ENCODE measurements at places on chromosomes 11 and 22.
A peak's percentile ranks its signal among the peaks of the same experiment; 100 is the strongest.

DNA sequence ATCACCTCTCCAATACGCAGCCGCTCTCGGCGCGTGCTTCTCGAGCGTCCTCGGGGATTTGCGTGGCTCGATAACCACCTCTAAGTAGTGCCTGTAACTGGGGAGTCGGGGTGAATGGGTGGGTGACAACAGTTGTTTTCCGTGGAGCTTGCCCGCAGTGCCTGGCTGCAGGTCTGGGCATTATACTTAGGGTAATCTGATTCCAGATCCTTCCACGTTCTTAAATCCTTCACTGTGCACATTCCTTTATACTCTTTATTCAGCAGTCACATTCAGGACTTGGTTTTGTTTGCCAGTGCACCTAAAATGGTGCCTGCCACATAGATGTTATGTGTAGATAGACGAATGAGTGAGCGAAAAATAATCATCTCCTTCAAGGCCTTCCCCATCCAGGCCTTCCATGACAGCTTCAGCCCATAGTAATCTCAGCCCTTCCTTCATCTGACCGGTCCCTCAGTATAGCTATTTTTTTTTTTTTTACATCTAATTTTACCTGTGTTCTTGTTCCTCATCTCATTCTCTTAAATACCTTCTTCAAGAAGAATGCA is 602 bp downstream of the NAT10 start:
- no peak for DNase-seq

GRCh38 chr11:35250621-35251020 is 111.7 kb downstream of the CD44 start:
- DNase-seq, result no peak

DNA sequence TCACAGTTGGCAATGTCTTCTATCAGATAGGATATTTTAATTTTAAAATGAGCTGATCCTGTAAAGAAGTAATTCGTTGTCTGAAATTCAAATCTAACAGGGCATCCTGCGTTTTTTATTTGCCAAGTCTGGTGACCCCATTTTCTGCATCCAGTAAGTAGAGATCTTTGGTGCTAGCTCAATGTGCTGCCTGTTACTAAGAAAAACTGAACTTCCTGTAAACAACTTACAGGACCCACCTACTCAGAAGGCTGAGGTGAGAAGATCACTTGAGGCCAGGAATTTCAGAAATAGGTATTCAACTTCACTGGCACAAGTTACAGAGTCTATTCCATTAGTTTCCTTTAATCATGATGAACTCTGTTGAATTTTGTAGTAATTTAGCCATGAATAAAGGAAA is 4.0 kb downstream of the ARL14EP start:
- DNase-seq, result no peak

DNA sequence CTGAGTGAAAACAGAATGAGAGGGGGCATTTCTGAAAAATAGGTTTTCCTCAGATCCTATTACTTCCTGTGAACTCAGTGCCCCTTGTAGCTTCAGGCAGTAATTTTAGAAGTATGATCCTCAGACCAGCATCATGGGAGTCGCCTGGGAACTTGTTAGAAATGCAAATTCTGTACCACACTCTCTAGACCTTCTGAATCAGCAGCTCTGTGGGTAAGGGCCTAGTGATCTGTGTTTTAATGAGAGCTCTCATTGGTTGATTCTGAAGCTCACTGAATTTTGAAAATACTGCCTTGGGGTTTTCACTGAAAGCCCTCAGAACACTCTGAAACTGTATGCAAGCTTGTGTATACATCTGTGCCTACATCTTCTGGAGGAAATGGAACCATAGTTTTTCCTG is 647.2 kb upstream of the ANO5 start:
- no peak for DNase-seq

DNA sequence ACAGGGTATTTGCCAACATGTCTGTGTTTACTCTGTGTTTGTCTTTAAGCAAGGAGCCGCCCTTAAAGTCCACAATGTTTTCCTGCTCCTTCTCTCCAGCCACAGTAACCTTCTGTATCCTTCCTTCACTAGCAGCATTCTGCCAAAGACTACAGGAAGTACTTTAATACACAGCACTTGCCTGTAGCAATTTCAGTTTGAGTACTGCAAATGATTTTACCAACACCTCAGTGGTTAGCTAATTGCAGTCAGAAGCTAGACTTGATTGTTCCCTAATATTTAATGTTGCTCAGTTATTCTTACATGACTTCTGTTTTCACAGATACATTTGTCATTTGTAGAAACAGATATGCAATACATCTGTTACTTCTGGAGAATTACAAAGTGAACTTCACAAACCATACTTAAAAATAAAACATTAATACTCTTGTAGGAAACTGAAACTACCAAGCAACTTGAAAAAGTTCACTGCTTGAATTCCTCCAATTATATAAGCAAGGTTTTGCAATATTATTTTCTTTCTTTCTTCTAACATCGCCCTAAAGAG is 69.1 kb downstream of the FCHSD2 start:
- no peak for DNase-seq

DNA sequence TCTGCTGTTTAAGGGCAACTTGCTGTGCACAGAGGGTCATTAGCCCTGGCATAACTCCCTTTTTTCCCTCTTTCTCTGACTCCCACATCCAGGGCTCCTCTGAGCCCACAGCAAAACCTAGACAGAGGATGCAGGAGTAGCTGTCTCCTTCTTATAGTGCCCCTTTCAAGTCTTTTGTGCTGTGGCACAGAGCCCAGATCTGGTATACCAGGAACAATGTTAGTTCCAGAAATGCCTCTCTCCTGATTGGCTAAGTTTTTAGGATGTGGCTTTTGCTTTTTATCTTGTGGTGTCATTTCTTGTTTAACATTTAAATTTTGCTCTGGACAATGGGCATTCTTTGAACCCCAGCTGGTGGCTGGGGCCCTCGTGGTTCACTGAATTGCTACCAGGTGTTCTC is 25.6 kb upstream of the RRM1 start:
- DNase-seq, result no peak

GRCh38 chr22:26615830-26616435 is 1.9 kb downstream of the CRYBB1 start:
- no peak for DNase-seq

GRCh38 chr11:742156-742546 is 5.1 kb upstream of the TALDO1 start:
- DNase-seq, result no peak

DNA sequence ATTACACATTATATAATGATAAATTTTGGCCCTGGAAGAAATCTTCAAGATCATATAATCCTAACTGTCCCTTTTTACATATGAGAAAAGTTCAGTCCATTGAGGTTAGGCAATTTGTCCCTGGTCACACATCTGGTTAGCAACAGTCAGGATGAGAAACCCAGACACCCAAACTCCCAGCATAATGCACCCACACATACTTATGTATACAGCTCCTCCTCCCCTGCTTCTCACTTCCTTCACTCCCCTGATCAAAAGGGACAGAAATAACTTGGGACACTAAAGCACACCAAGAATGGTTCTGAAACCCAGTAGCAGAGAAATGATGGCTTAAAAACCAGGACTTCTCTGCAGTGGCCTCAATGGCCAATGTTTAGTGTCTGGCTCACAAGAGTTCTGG is 11.1 kb downstream of the NUMA1 start:
- peak; percentile 1 for DNase-seq

- no peak for DNase-seq
These were observed 43.7 kb upstream of the APOA1 start for GRCh38 chr11:116881143-116881542.

GRCh38 chr11:131823772-131824171 is 453.4 kb downstream of the NTM start:
- DNase-seq, result no peak

- no peak for DNase-seq
These were observed 50.3 kb upstream of the TTLL12 start for GRCh38 chr22:43237280-43237679.

DNA sequence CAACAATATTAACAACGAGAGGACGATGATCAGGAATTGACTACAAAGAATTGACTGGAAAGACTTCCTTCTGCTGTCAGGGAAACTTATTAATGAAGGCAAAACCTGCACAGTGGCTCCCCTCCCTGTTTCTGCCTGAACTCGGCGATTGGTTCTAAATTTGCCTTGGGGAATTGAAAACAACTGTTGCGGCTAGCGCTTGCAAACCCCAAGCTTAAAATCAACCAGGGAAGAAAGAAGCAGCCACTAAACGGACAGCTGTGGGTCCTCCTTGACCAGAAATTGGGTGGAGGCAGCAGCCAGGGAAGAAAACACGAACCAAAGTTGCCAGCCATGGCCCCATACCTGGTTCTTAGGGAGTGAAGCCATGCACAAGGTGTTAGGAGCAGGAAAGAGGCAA is 383.5 kb upstream of the CADM1 start:
- DNase-seq, result no peak

- no peak for DNase-seq
These were observed 60.1 kb downstream of the TRIM44 start for GRCh38 chr11:35722641-35723040.

DNA sequence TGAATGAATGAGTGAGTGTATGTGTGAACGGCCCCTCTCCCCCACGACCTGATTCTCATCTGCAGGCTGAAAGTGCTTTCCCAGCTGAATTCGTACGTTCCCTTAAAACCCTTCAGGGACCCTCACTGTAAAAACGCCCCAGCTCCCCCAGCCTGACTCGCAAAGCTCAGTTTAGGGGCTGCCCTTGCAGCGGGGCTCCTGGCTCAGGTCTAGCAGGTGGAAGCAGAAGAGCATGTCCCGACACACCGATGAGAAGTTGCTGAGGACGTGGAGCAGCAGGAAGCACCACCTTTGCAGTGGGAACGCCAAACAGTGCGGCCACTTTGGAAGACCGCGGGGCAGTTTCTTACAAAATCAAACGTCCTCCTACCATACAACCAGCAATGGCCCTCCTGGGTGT is 3.6 kb upstream of the MRPL23 start:
- DNase-seq, result no peak

GRCh38 chr22:25876871-25877270 is 134.9 kb downstream of the MYO18B start:
- no peak for DNase-seq

DNA sequence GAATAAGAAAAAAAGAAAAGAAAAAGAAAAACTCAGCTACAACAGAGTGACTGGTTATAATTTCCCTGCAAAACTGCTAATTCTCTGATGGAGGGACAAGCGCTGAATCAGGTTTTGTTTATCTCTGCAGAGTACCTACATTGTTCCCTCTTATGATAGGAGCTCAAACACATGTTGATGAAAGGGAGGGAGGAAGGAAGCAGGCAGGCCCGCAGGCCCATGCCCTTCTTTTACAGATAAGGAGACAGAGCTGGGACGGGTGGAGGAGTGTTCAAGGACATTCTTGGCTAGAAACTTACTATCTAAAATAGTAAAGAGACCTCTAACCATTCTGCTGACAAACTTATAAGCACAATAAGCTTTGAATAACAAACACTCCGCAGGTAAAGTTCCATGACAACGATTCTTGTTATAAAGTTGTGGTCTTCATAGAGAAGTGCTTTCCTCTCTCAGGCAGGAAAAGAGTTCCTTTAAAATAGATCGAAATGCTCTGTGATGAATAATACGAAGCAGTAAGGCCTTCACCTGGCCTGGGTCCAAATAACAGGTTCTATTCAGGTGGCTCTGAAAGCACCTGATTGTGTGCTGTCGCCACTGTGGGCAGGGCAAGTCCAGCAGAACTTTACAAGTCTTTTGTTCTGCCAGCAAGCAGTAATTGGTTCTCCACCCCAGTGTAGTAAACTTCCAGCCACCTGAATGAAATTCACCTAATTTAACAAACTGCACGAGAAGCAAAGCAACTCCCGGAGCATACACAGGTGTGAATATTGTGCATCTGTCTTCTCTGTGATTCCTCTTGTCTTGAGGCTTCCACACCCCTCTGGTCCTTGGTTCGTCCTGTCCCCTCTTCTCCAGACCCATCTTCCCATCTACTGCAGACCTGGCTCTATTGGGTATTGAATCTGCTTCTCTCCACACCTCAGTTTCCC is 15.3 kb upstream of the MICAL2 start:
- no peak for DNase-seq

- DNase-seq, result no peak
These were observed 9.7 kb upstream of the SIK3 start for GRCh38 chr11:117107701-117108590.

- DNase-seq, result peak; percentile 50
These were observed 12.0 kb downstream of the MUC5B start for GRCh38 chr11:1234771-1235305.

DNA sequence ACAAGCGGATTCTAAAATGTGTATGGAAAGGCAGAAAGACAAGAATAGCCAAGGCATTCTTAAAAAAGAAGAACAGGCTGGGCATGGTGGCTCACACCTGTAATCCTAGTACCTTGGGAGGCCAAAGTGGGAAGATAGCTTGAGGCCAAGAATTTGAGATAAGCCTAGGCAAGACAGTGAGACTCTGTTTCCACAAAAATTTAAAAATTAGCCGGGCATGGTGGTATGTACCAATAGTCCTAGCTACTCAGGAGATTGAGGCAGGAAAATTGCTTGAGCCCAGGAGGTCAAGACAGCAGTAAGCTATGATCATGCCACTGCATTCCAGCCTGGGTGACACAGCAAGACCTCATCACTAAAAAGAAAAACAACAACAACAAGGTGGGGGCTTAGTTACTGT is 46.0 kb upstream of the PPP2R1B start:
- peak; percentile 37 for DNase-seq

DNA sequence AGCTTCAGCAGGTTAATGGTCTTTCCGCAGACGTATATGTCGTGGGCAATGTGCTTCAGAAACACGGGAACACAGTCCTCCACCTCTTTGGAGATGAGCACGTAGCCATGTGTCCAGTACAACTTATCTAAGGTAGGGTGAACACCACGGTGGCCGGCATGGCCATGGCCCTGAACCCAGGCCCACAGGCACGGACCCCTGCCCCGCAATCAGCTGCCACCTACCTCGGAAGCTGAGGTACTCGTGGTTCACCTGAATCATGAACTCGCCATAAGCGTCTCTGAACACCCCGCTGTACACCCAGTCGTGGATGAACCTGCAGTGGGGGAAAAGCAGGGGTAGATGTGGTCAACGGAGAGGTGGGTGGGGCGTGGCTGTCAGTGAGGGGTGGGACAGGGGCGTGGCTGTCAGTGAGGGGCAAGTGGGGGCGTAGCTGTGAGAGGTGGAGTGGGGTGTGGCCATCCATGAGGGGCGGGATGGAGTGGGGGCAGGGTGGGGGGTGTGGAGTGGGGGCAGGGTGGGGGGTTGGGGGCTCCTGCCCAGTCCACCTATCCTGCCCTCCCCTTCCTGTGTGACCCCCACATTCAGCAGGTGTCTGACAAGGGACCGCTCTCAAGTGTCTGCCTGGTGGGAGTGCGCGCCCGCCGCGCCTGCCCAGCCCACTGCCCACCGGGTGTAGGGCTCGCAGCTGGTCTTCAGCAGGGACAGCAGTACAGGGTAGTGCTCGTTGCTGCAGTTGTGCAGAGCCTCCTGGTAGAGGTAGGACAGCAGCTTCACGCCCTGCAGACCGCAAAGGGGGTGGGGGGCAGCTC is 18.6 kb downstream of the TUBGCP6 start:
- no peak for DNase-seq

GRCh38 chr22:22940961-22941605 is 53.5 kb downstream of the IGLL5 start:
- DNase-seq, result peak; percentile 37

DNA sequence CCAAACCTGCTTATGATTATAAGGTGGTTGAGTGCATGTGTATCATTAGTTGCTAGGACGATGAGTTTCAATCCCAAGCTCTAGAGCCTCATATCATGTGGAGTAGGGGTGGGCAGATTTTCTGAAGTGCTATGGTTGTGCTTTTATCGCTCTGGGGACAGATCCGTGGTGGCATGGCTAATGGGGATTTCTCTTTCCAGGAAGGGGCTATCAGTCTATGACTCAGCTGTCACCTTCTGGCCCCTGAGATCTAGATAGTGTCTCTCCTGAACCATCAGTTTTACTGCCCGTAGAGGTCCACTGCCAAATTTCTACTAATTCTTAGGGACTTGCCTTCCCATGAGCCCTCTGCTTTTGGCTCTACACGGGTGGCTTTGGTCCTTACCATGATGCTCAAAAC is 51.8 kb downstream of the FDX1 start:
- no peak for DNase-seq

Data from islet precursor cell (in vitro differentiated cells).